ENCODE measurements at places on chromosomes 5 and 9. TPM values are rescaled to one million over a fixed set of nuclear protein-coding genes. Genes with fewer than 3 reads are reported as not detected.

- no peak for DNase-seq
Measured at GRCh38 chr5:52682492-52682891, 105.2 kb upstream of the ITGA1 start.

GRCh38 chr5:37715361-37715760, 124.5 kb downstream of the GDNF start:
- DNase-seq: peak; percentile 11

Gene LECT2
- total RNA-seq: not detected

Gene GLDC
- 0.12 TPM for total RNA-seq

DNA sequence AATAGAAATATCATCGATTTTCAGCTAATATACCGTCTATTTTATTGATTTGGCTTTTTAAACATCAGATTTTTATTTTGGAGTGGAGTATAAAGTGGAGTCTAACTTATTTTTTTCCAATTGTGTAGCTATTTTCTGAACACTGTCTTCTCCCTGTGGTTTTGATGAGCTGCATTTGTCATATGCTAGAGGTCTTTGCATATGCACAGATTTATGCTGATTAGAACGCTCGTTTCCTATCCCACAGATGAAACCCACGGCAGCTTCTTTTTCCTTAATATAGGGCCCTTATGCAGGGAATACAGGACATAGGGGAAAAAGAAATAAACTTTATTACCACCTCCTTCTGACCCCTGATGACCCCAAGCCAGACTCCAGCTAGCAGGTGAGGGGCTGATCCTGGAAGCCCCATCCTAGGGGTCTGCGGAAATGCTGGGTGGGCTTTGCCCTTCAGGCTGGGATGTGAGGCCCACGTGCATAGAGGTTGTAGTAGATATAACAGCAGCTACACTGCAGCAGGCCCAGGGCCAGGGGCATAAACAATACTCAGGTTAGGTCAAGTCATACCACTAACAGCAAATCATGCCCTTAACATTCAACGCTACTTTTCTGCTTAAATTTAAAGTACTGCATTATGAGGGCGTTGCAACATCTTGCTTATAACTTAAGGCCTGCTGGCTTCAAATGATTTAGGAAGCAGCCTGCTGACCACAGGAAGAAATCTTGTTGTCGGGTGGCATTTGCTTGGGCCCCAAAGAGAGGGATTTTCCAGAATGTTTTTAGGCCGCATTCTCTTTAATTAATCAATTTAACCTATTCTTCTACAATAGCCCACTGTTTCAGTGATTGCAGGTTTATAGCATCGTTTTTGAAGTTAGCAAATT, 28.5 kb downstream of the MVB12B start:
- no peak for DNase-seq

Data from HFFc6 (cell line).